DMS53 (cell line): ENCODE measurements at places on chromosomes 2 and 18.

DNA sequence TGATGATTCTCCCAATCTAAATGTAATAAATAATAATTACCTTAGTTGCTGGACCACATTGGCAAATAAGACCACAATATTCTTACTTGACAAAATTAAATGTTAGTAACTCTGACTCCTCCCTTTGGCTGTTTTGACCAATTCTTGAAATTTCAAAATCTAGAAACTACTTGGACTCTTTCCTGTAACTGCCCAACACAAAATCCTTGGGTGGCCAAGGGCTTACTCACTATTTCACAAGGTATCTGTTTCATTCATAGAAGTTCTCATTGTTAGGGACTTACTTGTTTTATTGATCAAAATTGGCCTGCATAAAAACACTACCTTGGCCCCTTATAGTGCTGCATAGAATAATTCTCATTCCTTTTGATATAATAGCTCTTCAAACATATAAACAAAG, 19.4 kb downstream of the CDH20 start:
- DNase-seq = no peak

- DNase-seq = no peak
These were observed 963.0 kb downstream of the TDRD15 start for GRCh38 chr2:22086726-22087125.

DNA sequence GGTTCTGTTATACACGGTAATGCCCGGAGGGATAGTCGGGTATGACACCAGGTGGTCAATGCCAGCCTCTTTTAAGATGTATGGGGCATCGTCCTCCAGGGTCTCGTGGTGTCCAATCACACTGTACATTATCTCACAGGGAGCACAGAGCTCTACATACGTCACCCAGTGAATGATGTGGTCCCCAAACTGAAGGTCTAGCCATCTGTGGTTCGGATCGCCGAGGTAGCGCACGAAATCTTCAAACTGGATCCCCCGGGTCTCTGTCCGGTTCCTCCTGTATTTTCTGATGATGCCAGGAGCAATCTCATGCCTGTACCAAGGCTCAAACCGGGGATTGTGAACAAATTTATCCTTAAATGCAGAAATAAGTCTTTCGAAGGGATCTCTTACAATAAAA, 24.1 kb downstream of the CHST10 start:
- DNase-seq = no peak

DNA sequence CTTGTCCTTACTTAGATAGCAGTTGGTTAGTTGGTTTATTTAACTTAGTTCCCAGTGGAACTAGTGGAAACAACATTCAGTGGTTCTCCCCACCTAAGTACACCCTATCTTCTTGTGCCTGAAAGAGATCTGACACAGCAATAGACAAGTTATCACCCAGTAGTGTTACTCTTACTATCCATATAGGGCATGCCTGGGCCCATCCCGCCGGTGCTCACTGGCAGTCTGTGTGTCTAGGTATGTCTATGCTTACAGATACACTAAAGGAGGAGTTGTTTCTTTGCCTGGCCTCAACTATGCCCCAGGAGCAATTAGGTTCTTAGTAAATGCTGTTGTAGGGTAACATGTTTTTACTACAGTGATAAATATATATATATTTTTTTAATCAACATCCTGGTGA, 12.0 kb upstream of the NRP2 start:
- DNase-seq = no peak

GRCh38 chr2:226798422-226799210, 1.0 kb downstream of the IRS1 start:
- DNase-seq = peak; percentile 58

- DNase-seq = no peak
These were observed 130.2 kb downstream of the SLC4A10 start for GRCh38 chr2:161754379-161754778.

DNA sequence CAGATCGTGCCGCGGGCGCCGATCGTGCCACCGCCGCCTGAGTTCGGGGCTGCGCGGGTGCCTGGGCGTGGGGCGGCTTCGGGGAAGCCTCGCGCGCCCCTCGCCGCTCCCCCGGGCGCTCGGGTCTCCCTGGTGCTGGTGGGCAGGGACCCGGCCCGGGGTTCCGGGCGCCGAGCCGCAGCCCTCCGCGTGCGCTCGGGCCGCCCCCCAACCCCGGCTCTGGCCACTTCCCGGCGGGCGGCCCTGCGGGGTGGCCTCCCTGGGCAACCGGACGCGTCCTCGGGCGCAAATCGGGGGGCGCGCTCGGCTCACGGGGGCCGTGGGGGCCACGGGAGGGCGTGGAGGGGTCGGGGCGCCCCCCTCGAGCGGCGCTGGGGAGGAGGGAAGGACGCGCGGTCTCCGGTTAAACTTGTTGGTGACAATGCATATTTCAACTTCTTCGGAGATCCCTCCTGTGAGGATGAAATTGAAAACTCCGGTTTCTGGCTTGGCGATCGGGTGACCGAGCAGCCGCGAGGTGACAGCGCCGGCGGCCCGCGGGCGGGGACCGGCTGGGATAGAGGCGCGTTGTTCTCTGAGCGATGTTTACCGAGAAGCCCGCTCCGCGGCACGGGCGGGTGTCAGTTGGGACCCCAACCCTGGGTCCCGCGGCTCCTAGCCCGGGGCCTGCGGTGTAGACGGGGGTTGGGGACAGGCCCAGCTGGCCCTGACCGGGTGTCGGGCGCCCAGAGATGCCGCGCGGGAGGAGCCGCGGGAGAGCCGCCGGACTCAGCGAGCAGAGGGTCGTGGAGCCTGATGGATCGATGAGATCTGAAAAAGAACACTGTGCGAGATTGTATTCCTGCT, 676 bp downstream of the SH3BP4 start:
- DNase-seq = peak; percentile 74

GRCh38 chr2:224816816-224817215, 100.7 kb upstream of the CCDC195 start:
- peak; percentile 19 for DNase-seq

GRCh38 chr18:11728249-11728648, 39.2 kb downstream of the GNAL start:
- DNase-seq = peak; percentile 53
